Spinal cord (tissue), 10 donors: ENCODE measurements at places on chromosomes 11 and 22.

DNA sequence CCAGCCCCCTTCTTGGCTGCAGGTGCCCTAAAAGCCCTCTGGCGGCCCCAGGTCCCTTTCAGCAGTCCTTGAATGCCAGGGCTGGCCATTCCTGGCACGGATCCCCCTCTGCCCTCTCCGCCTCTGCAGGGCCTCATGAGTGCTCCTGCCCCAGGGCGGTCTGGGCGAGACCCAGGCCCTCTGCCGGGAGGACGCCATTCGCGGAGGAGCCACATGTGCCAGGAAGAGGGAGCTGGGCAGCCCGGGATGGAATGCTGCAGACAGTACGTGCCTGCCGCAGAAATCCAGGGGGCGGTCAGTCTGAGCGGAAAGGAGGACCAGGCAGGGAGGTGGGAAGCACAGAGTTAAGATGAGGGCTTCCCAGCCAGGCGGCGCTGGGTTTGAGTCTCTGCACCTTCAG lies 2.8 kb downstream of the CABP7 start:
- DNase-seq: no peak
- H3K27me3 ChIP-seq: peaks cover 11% of the 10 kb centered on the region
- no peak overlapping the region for H3K4me3 ChIP-seq
- H3K36me3 ChIP-seq: peaks cover 11% of the 10 kb centered on the region
- no peak overlapping the region for H3K27ac ChIP-seq

DNA sequence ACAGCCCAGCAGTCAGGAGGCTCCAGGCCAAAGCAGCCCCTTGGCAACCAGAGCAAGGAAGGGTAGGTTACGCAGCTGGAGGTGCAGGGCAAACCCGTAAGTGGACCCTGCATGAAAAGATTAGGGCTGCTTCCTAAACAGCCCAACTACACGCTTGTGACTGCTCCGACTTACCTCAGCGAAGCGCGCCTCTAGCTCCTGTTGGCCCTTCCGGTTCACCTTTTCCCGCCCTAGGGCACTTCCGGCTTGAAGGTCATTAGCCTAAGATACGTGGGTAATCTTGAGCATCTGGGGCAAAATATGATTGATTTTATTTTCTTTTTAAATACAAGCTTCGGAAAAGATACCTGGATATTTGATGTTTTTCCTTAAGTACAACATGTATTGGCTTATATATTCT lies at the start of gene CCDC73:
Gene CCDC73 (minus strand): TSS at position 224 of the 400 bp plus-strand sequence. CDS start 34,419 bp downstream, outside the sequence.
- no peak within 1 kb of the TSS for H3K4me3 ChIP-seq
- H3K27me3 ChIP-seq: peaks cover 5% of the 10 kb centered on the region
- no peaks in the 10 kb centered on the region for H3K4me1 ChIP-seq
- no peak for DNase-seq
- H3K36me3 ChIP-seq: no peaks in the 10 kb centered on the region
- H3K27ac ChIP-seq: no peak within 1 kb of the TSS

GRCh38 chr22:32144496-32145274 lies 14.4 kb downstream of the C22orf42 start:
- H3K4me3 ChIP-seq: no peak overlapping the region
- no peaks in the 10 kb centered on the region for H3K4me1 ChIP-seq
- no peak for DNase-seq
- H3K27me3 ChIP-seq: no peaks in the 10 kb centered on the region
- H3K27ac ChIP-seq: no peak overlapping the region
- no peaks in the 10 kb centered on the region for H3K36me3 ChIP-seq

- no peak overlapping the region for H3K4me3 ChIP-seq
- no peak overlapping the region for H3K27ac ChIP-seq
- DNase-seq: no peak
- H3K27me3 ChIP-seq: no peaks in the 10 kb centered on the region
- H3K36me3 ChIP-seq: peaks cover 85% of the 10 kb centered on the region
- H3K4me1 ChIP-seq: peaks cover 49% of the 10 kb centered on the region
Measured at GRCh38 chr11:46367244-46367915, 14.1 kb upstream of the MDK start.

DNA sequence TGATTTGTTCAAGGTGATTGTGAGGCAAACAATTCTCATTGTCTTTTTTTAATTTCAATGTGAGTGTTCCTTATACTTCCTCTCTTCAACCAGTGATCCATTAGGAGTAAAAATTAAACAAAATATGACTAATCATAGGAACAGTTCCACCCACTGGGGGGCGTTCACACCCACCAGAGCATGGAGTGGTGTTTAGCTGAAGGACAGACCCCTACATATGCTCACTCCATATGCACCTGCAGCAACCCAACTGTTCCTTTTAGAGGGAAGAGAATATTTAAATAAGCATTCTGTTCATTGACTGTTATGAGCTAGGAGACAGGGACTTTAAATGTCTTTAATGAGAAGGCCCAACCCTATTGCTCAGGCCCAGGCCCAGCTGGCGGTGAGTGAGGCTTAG lies 78.7 kb upstream of the DRD2 start:
- H3K36me3 ChIP-seq: no peaks in the 10 kb centered on the region
- H3K4me3 ChIP-seq: no peak overlapping the region
- H3K4me1 ChIP-seq: peaks cover 6% of the 10 kb centered on the region
